ENCODE measurements at places on chromosomes 13 and 19.

- DNase-seq: no peak
Observed at GRCh38 chr19:28427376-28428083, 785.4 kb downstream of the UQCRFS1 start.

DNA sequence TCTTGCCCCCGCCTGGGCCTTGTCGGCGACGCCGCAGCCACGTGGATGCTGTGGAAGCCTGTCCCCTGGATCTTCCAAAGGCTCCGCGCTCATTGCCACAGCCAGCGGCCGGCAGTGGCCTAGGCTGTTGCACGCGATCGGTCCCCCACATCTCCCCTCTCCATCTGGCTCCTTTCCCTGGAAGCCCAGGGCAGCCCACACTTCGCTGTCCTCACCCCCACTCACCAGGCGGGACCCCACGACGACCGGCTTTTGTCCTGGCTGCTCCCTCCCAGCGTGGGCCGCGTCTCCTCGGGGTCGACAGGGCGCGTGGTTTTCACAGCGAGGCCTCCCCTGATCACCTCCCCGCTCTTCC lies 605 bp upstream of the TEX30 start:
- DNase-seq: no peak

DNA sequence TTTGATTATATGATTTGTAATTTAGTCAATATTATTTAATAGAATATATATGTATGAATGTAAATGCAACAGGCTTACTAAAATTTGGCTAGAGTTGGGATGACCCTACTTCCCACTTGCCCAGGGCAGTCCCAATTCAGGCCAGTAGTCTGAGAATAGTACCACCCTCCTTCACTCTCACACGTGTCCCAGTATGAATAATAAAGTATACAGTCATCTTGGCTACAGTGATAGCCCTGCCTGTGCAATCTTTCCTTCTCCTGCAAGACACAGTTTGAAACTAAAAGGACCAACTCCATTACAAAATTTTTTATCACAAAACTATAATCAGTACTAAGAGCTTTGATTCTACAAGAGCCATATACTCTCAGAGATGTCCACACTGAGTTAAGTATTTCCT lies 76.2 kb downstream of the SACS start:
- no peak for DNase-seq

DNA sequence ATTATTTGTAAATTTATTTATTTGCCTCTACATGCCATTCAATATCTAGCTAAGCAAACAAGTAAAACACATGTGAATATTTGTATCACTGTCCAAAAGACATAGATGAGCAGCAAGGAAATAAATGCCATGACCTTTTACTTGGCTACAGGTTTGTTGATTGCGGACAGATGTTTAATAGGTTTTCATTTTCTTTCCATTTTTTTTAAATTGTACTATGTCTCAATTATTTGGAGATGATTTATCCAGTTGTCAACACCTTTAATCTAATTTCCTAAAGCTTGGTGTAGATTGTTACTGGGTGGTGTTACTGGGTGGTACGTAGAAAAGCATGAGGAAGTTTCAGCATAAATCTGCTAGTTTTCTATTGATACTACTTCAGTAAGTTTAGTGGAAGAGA lies 560.6 kb upstream of the SPRY2 start:
- DNase-seq: no peak

DNA sequence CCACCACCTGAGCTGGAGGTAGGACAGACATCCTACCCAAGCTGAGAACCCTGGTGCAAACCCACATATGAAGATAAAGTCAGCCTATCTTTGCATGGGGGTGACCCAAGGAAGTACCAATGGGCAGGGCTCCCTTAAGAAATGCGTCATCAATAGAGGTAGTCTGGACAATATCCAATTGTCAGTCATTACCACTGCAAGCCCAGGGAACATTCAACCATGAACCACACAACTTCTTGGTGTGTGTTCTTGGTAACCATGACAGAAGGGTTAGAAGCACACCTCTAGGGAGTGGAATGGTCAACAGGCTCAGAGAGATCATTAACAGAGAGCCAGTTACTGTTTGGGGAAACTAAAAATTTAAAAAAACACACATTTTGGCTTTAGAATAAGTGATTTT lies 34.7 kb upstream of the DOCK9 start:
- no peak for DNase-seq

GRCh38 chr13:76630629-76631230 lies 255.5 kb downstream of the KCTD12 start:
- DNase-seq: no peak

GRCh38 chr19:48719263-48720171 lies at the start of gene MAMSTR:
Gene MAMSTR (minus strand): TSS chr19:48719725. CDS start chr19:48719031, 694 bp downstream.
- DNase-seq: no peak

DNA sequence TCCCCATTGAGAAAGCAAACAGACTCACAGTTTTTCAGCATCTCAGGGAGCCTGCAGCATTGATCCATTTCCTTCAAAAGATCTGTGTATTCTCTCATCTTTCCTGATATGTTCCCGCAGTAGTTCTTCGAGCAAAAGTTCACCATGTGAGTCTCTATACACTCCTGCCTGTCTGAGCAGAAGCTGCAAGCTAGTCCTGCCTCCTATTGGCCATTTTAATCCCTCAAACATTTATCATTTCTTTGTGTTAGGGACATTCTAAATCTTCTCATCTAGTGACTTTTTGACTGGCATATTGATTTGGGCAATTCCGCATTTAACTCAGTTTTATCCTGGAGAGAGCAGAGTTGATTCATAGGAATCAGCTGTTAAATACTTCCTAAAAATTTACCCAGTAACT lies 660.4 kb upstream of the KLF12 start:
- DNase-seq: no peak

GRCh38 chr13:33316890-33317289 lies 31.3 kb upstream of the STARD13 start:
- DNase-seq: no peak

- DNase-seq: no peak
Observed at GRCh38 chr19:16106121-16106520, 5.6 kb upstream of the RAB8A start.

DNA sequence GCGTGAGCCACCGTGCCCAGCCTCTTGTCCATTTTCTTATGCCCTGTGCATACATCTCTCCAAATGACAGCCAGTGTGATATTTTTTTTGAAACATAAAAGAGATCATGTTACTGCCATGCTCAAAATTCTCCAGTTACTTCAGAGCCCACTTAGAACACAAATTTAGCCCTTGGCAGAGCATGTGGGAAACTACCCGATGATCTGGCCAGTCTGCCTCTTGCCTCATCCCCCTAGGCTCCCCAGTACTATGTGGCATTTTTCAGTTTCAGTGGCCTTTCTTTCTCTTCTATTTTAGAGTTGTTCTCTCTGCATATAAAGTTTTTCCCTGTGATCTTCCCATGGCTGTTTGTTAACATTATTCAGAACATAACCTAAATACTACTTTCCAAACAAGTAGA lies 323.0 kb downstream of the GPC5 start:
- DNase-seq: no peak

GRCh38 chr13:50344717-50345116 lies 329.5 kb downstream of the KCNRG start:
- no peak for DNase-seq

DNA sequence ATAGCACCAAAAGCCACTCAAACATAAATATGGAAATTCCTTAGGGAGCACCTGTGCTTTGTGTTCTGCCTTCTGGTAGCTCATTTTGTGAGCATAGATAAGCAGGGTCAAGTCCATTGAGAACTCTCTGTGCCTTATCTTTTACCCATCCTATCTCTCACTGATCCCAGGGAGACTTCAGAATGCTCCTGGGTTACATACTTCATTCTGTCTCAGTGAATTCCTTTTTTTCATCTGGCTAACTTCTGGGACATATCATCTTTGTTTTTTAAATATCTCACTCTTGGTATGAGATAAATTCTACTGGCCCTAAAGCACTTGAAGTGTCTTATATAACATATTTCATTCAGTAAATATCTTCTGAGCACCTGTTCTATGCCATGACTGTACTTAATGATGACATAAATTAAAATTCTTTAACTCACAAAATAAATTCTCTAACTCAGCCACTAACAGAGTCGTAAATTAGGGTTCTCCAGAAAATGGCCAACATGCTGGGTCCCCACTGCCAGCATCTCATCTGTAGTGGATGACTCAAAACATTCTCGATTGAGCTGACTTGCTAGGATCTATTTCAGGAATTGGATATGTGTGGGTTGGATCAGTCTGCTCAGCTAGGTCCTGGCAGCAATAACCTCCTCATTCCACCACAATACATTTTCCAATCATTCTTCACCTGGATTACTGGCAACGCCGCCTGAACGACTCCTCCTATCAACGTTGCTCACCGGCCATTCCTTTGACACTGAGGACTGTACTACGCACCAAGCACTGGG lies 170.2 kb downstream of the FOXO1 start:
- no peak for DNase-seq

Data from stimulated activated CD4-positive, alpha-beta T cell treated with anti-CD3 and anti-CD28 coated beads, Interleukin-12 subunit alpha, Interleukin-12 subunit beta, amount 100 ng/mL, for 24 hours (primary cell).